ENCODE measurements at places on chromosomes 1 and 21.
A peak's percentile ranks its signal among the peaks of the same experiment; 100 is the strongest.

GRCh38 chr1:230204842-230205241 lies 137.8 kb downstream of the GALNT2 start:
- DNase-seq, result no peak

DNA sequence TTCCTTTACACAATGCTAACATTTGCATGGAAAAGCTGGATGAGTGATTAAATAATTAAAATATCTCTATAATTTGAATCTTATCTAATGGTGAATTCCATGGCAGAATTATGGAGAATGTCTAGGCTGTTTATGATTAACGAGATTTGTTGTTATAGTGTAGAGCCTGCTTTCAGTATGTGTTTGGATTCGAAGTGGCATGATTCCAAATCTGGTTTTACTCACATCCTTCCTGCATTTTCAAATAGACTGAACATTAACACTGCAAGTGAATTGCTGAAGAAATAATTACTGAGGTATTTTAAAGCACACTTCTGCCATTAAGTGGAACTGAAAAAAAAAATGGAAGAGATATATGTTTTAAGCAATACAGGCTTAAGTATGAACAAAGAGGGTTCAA lies 5.1 kb upstream of the NEK7 start:
- DNase-seq, result no peak

DNA sequence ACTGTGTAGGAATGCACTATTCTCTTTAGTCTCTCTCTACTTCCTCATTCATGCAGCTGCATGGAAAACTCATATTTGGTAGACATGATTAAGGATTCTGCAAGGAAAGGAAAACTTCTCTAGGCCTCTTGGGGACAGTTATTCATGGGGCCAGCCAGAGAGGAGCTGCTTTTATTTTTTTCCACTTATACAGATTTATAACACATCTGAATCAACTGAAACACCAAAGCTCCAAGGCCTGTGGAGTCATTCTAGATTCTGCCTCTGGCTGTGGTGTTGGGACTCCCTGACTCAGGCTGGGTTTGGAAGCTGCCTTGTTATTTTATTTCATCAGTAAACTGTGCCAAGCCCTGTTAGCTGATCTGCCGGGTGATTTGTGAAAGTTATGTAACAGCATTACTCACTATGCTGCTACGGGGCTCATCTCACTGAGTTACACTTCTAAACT lies 83.9 kb upstream of the EDEM3 start:
- DNase-seq, result peak; percentile 83

GRCh38 chr1:155171836-155172731 lies 1.0 kb downstream of the KRTCAP2 start:
- no peak for DNase-seq

DNA sequence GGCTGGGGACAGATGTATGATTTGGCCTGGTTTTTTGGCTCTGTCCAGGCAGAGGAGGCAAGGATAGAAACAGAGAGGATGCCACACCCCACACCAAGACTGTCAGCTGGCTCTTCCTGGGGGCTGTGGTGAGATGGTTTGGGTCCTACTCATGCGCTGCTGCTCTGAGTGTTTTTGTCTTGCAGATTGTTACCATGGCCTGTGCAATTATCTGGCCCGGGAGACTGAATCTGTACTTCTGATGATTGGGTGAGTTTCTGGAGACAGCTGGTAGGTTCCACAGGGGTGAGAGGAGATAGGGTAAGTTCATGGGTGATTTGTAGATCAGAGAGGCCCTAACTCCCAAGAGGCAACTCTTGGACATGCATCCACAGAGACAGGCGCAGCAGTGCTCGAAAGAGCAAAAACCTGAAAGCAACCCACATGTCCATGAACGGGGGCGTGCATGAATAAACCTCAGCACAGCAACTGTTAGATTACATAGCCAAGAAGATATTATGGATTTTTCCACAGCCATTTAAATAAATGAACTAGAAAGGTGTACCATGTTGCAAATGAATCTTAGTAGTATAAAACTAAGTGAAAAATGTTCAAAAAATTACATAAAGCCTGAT lies 17.8 kb downstream of the AADACL4 start:
- DNase-seq, result no peak

DNA sequence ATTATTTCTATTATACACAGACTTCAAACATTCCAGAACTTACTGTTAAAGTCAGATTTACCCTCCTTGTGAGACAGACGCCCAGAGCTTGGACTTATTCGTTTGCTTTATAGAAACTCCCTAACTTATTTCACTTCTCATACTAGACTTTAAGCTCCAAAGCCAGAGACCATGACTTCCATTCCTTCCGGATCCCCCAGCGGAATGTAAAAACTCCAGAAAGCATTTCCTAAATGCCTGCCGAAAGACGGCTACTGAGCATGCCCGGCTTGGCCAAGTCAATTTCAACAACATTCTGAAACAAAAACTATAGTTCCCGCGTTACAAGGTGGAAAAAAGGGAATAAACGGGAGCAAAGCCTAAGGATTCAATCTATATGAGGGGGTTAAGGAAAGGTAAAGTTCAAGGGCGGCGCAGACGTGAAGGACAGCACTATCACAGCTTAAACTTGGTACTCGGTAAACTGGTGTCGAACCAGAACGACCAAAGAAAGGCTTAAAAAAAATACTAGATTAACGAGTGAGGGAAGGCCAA lies 1.1 kb downstream of the USP48 start:
- peak; percentile 12 for DNase-seq

- DNase-seq, result no peak
Measured at GRCh38 chr1:28127617-28128257, 39.3 kb upstream of the EYA3 start.

GRCh38 chr21:25551569-25551968 lies 55.7 kb downstream of the MRPL39 start:
- no peak for DNase-seq

DNA sequence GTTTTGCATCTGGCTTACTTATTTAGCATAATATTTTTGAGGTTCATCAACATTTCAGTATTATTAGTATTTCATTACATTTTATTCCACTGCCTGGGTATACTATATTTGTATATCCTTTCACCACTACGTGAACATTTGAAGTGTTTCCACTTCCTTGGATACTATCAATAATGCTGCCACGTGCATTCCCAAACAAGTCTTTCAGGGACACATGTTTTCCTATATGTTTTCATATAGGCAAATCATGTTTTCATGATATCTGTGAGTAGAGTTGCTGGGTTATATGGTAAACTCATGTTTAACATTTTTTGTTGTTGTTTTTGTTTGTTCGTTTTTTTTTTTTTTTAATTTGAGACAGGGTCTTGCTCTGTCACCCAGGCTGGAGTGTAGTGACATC lies 380.1 kb downstream of the OMA1 start:
- no peak for DNase-seq

DNA sequence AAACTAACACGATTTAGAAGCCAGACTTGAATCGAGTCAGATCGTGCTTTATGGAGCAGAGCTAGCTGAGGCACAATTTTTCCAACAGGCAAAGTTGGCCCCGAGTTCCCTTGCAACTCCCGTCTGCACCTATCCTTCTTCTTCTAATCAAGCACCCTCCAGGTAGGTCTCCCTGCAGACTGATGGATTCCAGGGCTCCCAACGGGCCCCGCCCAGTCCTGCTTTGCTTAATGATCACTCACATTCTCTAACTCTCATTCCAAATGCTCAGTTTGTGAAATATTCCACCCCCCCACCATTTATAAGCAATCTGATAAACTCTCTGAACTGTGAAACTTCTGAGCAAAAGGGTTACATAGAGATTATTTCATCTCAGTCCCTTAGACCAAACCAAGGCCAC lies 119.6 kb downstream of the SLC30A10 start:
- no peak for DNase-seq

GRCh38 chr1:77036560-77036959 lies 169.3 kb downstream of the ST6GALNAC5 start:
- DNase-seq, result peak; percentile 3

- DNase-seq, result no peak
Measured at GRCh38 chr1:231165371-231165770, 3.5 kb downstream of the TRIM67 start.
